ENCODE measurements at places on chromosomes 7 and 10.

DNA sequence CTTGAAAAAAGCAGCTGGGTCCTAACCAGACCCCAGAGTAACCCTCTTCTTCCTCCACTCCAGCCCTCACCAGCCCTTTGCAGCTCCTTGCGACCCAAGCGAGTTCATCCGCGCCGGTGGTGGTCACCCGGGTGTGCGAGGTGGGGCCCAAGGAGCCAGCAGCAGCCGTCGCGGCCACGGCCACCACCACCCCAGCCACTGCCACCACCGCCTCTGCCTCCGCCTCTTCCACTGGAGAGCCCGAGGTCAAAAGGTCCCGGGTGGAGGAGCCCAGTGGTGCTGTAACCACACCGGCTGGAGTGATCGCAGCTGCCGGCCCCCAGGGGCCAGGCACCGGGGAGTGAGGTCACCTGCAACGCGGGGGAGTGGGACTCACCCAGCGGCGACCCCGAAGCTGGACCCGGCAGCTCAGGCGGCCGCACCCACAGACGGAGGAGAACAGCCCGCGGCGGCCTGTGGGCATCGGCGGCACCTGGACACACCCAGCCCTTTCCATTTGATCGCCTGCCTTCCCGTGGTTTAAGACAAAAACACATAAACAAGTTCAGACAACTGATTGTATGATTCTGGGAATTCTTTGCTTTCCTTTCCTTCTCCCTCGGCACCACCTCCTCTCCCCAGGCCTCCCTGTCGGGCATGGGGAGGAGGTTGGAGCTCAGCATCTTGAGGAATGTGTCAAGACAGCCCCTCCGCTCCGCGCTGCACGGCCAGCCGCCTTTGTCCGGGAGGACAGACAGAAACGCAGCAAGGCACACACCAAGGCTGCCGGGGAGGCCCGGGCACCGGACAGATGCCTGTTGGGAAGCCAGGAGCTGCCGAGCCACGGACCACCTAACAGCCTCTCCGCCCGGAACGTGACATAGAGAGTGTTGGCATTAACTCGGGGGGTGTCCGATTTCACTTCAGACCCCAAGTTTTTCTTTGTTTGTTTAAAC lies 13.0 kb upstream of the AP5Z1 start:
- no peak for DNase-seq

- no peak for DNase-seq
Observed at GRCh38 chr7:97390915-97391593, 273.6 kb downstream of the SDHAF3 start.

DNA sequence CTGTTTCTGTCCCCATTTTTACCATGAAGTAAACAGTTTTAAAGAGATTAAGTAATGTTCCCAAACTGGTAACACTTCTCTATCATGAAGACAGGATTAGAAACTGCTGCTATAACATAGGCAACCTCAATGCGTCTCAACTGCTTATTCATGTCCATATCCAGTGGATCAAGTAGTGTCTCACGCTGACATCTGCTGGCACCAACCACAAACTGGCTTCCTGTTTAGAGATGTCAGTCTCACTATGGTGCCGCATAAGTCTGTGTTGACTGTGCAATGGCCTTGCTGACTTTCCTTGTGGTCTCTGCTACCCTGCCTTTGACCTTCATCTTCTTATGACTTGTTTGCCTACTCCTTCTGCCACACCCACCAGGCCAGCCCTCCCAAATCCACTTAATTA lies 369.6 kb upstream of the DPP6 start:
- DNase-seq, result no peak

GRCh38 chr7:867001-867405 lies 9.4 kb upstream of the GET4 start:
- no peak for DNase-seq

GRCh38 chr7:139674752-139675126 lies 103.1 kb downstream of the HIPK2 start:
- DNase-seq, result no peak

DNA sequence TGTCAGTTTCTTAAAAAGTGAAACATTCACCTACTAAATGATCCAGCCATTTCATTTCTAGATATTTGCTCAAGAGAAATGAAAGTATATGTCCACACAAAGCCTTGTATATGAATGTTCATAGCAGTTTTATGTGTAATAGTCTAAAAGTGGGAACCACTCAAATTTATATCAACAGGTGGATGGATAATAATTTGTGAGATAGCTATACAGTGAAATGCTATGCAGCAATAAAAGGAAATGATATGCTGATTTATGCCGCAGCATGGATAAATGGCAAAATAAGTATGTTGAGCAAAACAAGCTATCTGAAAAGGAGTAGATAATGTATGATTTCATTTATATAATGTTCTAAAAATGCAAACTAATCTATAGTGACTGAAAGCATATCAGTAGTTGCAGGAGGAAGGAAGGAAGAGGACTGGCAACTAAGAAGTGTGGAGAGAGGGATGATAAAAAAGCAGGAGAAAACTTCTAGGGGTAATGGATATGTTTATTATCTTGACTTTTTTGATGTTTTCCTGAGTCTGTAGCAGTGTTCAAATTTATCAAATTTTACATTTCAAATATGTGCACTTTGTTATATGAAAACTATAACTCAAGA lies 80.6 kb downstream of the ABCB5 start:
- no peak for DNase-seq

DNA sequence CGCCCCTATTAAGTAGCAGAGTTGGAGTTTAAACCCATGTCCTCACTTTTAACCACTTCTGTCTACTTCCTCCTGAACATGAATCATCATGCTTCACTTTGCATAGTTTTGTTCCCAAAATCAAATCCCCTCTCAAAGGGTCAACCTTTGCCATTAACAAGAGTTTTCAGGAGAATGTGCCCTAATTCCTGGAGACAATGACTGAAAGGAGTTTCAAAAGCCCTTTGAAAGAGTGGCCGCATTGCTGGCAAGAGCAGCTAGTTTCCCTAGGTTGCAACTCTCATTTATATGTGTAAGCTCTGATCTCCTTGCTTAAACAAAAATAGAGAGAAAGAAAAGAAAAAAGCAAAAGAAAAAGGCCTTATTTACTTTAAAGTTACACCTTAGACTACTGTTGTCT lies 9.2 kb downstream of the LGI1 start:
- no peak for DNase-seq

DNA sequence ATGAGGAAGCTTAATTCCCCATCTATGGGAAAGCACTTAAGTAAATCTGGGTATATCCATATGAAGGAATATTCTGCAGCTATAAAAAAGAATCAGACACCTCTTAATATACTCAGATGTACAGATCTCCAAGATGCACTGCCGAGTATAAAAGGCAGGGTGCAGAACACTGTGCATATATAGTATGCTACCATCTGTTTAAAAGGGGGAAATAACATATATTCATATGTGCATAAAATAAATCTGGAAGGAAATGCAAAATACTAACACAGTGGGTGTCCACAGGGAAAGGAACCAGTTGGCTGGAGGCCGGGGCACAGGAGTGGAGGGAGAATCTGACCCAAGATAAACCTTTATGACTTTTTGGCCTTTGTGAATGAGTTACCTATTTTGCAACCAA lies 201.4 kb downstream of the SFMBT2 start:
- DNase-seq, result no peak

DNA sequence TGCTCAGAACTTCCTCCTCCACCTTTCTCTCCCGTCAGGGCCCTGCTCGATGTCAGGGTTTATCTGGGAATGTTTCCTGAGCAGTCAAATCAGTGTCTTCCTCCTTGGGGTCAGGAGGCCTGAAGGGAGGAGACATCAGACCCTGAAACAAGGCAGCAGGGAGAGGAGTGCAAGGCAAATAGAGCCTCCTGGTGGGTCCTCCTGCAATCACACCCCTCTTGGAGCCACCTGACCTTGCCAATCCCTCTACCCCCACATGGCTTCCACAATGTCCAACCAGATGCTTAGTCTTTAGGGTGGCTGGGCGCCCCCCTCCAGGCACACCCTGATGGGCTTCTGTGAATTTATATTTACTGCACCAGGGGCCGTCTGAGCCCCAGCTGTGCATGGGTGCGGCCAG lies 12.2 kb downstream of the GPR26 start:
- no peak for DNase-seq

GRCh38 chr10:97411406-97411805 lies 10.3 kb upstream of the RRP12 start:
- DNase-seq, result no peak

DNA sequence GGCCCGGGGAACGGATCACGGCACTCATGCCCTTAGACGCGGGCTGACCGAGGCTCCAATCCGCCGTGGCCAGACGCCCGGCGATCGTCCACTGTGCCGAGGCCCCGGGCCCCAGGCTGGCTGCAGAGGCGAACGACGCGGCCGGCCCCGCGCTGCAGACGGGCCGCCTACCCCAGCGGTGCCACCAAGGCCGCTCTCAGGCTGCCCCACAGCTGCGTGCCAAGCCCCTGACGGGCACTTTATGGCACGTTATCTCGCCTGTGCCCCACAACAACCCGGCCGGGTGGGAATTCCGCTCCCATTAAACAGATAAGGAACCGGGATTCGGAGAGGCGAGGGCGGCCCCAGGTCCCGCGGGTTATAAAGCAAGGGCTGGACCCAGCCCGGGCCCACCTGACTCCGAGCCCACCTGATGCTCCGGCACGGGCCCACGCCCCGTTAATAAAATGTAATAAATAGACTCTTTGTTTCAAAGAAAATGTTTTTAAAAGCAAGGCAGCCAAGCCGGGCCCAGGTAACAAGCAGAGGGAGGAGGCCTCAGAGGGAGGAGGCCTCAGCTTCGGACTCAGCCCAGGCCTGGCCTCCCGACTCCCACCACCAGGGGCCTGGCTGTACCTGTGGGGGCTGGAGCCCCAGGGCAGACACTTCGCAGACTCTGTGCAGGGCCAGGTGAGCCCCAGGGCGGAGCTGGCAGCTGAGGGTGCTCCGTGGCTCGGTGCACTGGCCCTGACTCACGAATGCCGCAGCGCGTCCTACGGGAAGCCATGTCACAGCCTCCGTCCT lies 79.7 kb downstream of the FOXL3 start:
- DNase-seq, result no peak

- DNase-seq, result no peak
Observed at GRCh38 chr10:95644901-95645300, 11.6 kb downstream of the ALDH18A1 start.

- no peak for DNase-seq
Observed at GRCh38 chr7:1360521-1360971, 98.7 kb downstream of the MICALL2 start.

DNA sequence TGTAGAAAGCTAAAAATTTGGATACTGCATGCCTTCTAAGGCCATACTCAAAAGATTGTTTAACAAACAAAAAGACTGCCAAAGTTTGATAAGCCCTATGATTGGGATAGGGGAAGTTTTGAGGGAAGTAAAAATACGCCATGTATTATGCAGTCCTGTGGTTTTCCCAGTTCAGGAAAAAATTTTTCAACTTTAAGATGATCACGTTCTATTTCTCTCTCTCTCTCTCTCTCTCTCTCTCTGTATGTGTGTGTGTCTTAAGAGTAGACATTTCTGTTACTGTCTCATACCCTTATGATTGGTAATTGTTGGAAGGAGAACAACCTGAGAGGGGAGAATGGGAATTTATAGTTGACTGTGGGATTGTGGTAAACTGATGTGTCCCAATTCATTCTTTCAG lies 69.1 kb upstream of the CYP26C1 start:
- DNase-seq, result no peak

DNA sequence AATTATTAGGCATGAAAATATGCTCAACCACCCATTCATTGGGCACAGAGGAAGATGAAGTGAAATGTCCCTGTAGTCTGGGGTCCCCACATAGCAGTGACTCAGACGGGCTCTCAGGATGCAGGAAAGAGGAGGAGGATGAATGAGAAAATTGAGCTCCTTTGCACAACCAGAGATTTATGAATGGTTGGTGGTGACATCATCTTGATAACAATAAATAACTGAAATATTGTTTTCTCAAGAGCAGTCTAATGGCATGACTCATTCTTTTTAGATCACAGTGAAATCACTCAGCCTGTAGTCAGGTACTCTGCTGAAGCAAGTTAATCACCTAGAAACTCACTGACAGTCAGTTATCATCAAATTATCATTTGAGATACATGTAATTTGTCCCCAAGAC lies 254.1 kb downstream of the RELN start:
- no peak for DNase-seq

DNA sequence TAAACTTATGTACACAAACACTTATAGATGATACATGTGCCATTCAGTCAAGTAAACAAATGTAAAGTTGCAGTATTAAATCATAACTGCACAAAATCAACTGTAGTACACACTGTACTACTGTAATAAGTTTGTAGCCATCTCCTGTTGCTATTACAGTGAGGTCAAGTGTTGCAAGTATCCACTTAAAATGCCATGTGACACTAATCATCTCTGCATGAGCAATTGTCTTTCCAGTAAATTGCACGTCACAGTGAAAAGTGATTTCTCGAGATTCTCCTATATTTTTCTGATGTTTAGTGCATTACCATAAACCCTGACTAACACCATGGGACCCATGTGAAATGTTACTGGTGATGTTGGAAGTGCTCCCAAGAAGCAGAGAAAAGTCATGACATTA lies 293.3 kb upstream of the SP4 start:
- DNase-seq, result no peak

GRCh38 chr10:1462994-1463633 lies 274.2 kb downstream of the ADARB2 start:
- DNase-seq, result no peak

- no peak for DNase-seq
Observed at GRCh38 chr10:132560241-132560731, 22.7 kb downstream of the INPP5A start.

DNA sequence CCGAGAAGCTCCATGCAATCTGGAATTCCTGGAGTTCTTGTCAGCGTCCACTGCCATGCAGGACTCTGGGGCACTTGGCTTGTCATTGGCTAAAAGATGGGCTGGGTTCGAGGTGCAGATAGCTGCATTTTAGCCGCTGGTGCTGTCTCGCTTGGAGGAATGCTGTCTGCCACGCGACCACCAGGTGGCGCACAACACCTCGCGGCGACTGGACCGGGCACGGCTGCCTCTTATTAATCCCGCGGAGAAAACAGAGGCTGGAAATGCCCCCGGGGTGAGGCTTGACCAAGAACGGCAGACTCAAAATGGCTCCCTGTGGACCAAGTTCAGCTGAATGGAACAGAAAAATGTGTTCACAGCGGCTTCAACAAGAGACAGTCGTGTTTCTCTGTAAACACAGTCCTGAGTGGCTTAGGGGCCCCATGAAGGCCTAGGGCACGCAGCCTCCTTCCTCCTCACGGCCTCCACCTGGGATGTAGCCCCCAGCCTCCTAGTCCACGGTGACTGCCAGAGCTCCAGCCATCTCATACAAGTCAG lies 46.2 kb downstream of the AOC1 start:
- peak; percentile 62 for DNase-seq

- no peak for DNase-seq
Observed at GRCh38 chr7:79436378-79436777, 17.1 kb downstream of the MAGI2 start.

DNA sequence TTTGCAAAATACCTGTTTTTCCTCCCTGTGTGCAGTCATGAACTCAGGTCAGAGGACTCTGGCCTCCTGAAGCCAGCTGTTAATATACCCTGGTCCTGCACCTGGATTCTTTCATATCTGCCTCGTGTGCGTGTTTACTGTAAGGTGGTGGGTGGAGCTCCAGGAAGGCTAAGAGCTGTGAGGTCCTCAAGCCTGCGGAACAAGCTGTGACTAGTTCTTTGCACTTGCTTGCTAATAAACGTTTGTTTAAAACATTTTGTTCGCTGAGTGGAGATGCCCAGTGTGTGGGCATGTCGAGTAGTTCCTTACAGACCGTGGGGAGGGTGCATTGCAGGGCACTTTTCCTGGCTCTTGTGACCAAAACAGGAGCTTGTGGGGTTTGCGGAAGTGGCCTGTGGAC lies 139.0 kb downstream of the DOCK1 start:
- DNase-seq, result no peak

GRCh38 chr7:22200238-22200637 lies 156.7 kb downstream of the RAPGEF5 start:
- DNase-seq, result no peak

- DNase-seq, result no peak
Observed at GRCh38 chr7:56063500-56063881, 595 bp upstream of the SUMF2 start.
